ENCODE measurements at places on chromosomes 11 and 22.

- DNase-seq, result no peak
Observed at GRCh38 chr22:24028533-24028932, 17.4 kb downstream of the CABIN1 start.

GRCh38 chr22:26894766-26895485 is 237.5 kb downstream of the MIAT start:
- DNase-seq, result no peak

- DNase-seq, result peak; percentile 71
Observed at GRCh38 chr11:119699227-119699626, 29.8 kb downstream of the NECTIN1 start.

DNA sequence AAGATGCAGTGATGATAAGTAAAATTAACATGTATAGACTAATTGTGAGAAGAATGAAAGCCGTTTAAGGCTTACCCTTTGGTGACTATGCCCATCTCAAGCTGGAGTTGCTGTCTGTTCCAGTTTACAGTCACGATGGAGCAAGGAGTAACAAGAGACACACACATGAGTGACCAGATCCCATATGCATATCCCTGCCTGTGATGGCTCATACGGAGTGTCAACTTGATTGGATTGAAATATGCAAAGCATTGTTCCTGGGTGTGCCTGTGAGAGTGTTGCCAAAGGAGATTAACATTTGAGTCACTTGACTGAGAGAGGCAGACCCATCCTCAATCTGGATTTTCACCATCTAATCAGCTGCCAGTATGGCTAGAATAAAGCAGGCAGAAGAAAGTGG is 786.8 kb downstream of the FAM181B start:
- DNase-seq, result no peak

GRCh38 chr22:37643225-37643847 is 3.9 kb downstream of the SH3BP1 start:
- peak; percentile 90 for DNase-seq

GRCh38 chr11:120208777-120209176 is 2.1 kb upstream of the OAF start:
- no peak for DNase-seq

- peak; percentile 88 for DNase-seq
Observed at GRCh38 chr11:118911880-118912741, 13.6 kb downstream of the BCL9L start.

- no peak for DNase-seq
Observed at GRCh38 chr11:47280099-47280498, 10.2 kb downstream of the MADD start.

- DNase-seq, result no peak
Observed at GRCh38 chr11:44157019-44157418, 61.5 kb downstream of the EXT2 start.

All from upper lobe of right lung (tissue), 1 donor.